ENCODE measurements at places on chromosomes 7 and 10.

DNA sequence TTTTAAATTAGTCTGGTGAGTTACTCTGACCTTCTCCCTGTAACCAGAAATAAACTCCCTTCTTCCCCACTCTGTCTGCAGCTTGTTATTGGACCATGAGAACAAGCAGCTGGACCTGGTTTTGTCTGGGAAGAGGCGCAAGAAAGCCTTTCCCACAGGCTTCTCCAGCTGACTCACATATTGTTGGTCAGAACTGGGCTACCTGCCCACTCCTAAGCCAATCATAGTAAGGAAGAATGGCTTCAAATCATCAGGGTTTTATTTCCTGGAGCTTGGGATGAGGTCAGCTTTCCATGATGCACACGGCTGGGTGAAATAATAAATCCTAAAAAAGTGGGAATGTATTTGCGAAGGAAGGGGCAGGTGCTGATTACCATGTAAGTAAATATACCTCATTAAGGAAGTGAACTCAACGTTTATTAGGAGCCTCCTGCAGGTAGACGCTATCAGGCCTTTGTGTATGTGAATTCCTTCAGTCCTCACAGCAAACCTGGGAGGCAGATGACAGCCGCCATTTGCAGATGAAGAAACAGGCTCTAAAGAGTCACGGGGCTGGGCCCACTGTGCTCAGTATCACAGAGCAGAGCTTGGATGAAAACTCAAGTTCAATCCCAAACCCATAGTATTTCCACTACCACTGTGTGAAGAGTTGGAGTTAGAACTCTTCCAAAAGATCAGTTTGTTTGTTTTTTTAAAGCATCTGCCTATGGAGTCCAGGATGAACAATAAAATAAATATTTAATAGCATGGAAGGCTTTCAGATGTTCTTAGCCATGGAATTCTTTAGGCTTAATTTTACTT, 32.8 kb downstream of the IL15RA start:
- DNase-seq, result peak; percentile 80

DNA sequence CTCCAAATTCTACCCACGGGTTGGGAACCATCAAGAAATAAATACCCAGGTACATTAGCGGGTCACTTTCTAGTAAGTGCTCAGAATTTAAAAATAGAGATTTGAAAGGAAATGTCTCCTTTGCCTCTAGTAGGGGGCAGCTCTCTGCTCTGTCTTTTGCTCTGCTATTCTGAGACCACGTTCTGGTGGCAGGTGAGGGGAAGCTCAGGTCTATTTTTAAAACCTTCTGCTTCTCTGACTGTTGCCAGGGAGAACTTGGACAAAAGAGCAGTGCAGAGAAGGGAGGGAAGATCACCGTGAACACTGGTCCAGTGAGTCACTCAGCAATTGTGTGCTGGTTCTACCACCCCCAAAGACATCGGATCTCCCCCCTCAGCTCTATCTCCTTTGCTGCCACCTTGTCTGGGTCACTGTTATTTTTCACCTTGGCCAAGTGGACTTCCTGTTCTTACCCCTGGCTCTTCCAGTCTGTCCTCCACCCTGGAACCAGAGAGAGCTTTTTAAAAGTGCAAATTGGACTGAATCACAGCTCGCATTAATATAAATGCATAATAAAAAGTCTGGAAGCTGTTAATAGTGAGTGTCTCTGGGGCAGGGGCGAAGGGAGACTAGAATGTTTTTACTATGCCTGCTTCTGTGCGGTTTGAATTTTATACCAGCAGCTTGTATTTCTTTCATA, 72.4 kb upstream of the LOXL4 start:
- DNase-seq, result no peak

GRCh38 chr7:47266131-47266706, 315.7 kb downstream of the TNS3 start:
- peak; percentile 37 for DNase-seq

DNA sequence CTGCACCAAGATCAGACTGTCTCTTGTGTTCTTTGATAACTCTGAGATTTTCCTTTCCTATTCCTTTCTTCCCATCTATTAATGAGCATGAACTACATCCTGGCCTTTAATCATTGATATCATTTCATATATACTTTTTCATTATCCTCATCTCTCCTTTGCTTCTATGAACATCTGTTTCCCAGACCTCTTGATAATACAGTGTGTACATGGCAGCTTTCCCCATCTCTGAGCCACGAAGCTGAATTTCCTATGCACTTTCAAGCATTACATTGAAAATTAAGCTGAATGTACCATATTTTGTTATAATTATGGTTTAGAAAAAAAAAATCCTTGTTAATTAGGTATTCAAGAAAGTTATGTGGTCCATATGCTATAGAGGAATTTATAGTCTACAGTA, 60.9 kb upstream of the CREB5 start:
- no peak for DNase-seq

GRCh38 chr7:101586906-101587677, 42.0 kb downstream of the MYL10 start:
- no peak for DNase-seq

GRCh38 chr10:6095810-6096570, 7.2 kb downstream of the RBM17 start:
- no peak for DNase-seq

DNA sequence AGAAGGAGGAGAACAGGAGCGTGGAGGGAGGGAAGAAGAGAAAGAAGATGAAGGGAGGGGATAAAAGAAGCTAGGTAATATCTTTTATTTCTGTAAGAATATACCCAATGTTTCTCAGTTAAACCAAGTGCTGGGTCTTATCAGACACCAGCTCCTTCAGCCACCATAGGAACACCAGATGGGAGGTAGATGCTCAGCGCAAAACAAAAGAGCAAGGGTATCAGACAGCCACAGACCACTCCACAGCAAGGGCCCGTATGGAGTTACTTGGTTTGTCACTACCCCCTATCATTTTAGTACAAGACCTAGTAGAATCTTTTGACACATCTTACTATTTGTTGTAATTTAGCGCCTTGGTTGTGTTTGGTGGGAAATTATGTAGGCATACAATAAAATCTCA, 65.9 kb upstream of the FAM133B start:
- no peak for DNase-seq

- DNase-seq, result no peak
Observed at GRCh38 chr7:90777465-90777864, 181.3 kb downstream of the CDK14 start.

DNA sequence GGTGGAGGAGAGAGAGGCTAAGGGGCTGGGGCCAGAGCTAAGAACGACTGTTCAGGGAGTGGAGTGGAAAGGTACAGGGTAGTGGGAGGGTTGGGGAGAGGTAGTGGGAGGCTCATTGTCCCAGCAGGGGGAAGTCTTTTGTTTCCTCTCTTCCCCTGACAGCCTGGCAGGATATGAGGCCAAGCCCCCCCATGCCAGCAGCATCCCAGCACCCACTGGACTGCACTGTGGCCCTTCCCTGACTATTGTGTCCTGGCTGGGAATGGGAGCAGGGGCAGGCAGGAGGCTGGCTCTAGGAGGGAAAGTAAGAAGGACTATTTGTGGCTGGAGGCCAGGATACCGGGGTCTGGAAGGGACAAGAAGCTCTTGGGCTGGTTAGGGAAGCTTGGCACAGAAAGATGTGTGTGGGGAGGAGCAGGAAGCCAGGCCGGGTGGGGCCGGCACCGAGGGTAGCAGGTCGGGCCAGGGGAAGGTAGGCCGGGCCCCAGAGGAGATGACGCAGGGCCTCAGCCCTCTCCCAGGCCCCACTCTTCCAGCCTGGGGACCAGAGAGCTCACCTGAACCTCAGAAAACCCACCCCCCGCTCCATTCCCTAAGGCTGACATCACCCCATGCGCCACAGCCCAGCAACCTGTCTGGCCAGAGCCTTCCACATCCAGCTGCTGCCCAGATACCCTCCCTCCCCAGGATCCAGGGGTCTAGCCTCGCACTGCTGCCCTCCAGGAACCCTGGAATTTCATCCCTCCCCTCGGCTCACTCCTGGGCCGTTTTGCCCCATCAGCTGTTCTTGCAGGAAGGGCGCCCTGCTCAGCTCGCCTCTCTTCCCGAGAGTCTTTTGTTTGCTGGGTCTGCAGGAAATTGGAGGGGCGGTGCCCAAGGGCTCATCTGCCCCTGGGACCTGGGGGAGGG, 8.8 kb upstream of the EPHB4 start:
- DNase-seq, result no peak

- DNase-seq, result no peak
Observed at GRCh38 chr7:157027568-157028198, 17.2 kb upstream of the MNX1 start.

DNA sequence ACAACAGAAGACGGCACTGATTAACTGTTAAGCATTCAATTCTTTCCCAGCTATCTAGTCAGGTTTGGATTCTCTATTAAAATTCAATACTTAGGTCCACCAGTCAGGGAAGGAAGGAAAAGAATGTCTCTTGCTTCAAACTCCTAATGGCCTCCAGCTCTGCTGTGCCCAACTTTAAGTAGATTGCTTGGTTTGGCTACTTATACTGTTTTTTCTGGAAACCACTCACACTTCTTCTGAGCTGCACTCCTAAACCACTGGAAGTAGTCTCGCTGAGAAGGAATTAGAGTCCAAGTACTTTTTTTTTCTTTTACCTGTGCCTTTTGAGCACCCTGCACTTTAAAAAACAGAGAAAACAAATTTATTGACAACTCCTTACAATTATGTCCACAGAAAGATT, 26.7 kb upstream of the COL1A2 start:
- peak; percentile 41 for DNase-seq

GRCh38 chr10:122861711-122862161, 16.1 kb upstream of the CUZD1 start:
- no peak for DNase-seq

- DNase-seq, result no peak
Observed at GRCh38 chr7:148754912-148755311, 56.2 kb downstream of the CUL1 start.

- DNase-seq, result no peak
Observed at GRCh38 chr10:5723692-5724091, 39.1 kb downstream of the TASOR2 start.

DNA sequence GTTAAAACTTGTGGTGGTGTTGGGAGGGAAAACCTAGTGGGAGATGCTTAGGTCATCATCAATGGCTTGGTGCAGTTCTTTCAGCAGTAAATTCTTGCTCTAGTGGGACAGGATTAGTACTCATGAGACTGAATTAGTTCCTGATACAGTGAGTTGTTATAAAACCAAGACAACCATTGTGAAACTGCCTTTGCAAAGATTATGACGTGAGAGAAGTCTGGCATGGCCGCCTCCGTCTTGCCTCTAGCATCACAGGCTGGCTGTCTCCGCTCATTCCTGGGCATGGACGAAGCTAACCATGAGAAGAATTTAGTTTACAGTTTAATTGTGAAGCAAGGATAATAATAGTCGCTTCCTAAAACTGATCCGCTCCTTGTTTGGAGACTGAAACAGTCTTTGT, 186.4 kb downstream of the KIF20B start:
- DNase-seq, result no peak

DNA sequence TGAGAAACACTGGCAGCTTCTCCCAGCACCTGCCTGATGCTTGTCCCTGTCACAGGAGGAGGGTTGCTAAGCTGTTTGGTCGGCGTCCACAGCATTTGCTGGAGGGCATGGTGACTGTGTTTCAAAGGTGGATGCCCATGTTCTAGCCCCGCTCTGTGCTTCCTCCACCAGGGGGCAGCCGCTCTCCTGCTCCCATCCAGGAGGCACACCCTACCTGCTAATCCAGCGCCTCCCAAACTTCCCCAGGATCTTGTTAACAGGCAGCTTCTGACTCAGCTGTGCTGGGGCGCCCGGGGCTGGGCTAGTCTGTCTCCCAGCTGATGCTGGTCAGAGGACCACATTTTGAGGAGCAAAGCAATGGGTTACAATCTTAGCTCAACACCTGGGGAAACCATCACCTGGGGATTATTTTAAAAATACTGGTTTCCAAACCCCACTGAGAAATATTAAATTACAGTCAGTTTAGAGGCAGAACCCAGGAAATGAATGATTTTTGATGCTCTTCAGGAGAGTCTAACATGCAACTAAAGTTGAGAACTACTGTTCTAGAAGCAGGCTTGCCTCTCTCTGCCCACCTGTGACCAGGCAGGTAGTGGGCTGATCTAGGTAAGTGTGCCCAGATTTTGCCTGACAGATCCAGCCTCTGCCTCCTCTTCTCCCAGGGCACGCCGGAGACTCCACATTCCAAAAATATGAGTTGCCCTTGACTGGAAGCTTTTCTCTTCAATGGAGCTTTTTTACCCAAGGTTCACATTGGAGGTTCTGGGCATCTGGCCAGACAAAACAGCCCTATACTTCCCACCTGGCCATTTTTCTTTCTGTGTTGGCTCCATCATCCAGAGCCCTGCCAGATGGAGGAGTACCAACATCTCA, 92.7 kb upstream of the GPR26 start:
- no peak for DNase-seq

GRCh38 chr10:53664282-53665019, 891.9 kb upstream of the MBL2 start:
- DNase-seq, result no peak

GRCh38 chr10:76721891-76722505, 915.6 kb downstream of the KCNMA1 start:
- DNase-seq, result no peak

DNA sequence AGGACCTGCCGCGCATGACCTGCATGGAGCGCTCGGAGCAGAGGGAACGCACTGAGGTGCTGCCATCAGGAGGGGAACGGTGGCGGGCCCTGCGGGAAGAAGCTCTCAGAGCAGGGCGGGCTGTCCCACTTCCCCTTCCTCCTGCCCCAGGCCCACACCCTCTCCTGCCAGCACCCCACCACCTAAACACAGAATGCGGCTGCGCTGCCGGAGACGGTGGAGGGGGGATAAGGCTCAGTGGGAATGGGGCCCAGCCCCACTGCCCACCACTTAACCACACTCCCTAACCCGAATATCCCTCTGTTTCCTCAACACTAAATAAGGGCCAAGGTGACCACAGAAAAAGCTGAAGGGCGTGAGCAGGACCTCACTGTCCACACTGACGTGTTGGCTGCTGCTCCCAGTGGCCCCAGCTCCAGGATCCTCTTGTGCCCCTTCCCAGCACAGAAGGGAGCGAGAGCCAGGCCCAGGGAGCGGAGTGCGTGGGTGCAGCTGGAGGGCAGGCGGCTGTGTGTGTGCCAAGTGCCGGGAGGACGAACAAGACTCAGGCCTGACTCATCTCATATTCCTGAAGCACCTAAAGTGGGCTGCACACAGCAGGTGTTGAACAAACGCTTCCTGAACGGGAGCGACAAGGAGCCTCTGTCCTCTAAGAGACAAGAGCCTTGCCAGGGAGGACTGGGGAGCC, 116.8 kb downstream of the MAD1L1 start:
- DNase-seq, result peak; percentile 41

- DNase-seq, result peak; percentile 99
Observed at GRCh38 chr7:24477398-24478136, 95.7 kb upstream of the PALS2 start.

DNA sequence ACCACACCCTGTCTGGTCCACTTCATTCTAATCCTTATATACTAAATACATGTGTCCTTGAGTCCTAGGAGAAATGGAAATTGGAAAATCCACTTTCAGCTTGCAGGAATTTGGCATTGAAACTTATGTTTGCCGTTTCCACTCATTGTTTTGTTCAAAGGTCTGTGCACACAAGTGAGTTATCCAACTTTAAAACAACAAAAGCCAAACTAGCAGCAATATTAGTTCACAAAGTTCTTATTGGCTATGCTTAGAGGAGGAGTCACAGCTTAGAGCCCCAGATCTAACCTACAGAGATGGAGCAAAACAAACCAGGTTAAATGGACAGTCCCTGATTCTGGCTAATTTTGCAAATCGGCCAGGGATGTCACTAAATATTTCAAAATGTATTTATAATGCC, 44.6 kb upstream of the AFAP1L2 start:
- no peak for DNase-seq

- DNase-seq, result no peak
Observed at GRCh38 chr10:22159979-22160378, 57.8 kb downstream of the EBLN1 start.

- DNase-seq, result no peak
Observed at GRCh38 chr7:44849259-44849884, 1.5 kb upstream of the H2AZ2 start.

Data from brain pericyte (primary cell).